LoVo (cell line): ENCODE measurements at places on chromosomes 6 and 20.

DNA sequence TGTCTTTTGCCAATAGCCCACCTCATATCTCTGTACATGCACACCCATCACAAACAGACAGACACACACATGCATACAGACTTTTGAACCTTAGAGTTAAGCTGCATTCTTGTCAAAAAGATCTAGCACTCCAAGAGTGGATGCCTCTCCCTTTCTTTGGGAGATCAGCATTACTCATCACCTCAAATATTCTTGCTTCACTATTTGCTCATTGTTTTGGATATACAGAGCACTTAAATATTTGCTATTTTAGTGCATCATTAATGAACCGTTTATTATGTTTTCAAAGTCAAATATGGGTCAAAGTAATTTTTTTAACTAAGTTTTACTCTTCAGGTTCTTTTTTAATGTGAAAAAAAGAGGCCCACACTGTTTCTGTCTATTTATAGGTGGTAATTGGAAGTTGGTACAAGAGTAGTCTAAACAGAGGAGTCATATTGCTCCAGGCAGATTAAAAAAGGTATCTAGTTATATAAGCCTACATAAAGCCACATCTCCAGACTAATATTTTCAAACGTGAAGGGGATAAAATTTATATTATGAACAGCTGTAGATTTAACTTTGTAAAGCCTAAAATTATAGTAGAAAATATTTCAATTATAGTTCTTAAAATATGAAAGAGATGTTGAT lies 102.6 kb downstream of the FLRT3 start:
- DNase-seq, result no peak

DNA sequence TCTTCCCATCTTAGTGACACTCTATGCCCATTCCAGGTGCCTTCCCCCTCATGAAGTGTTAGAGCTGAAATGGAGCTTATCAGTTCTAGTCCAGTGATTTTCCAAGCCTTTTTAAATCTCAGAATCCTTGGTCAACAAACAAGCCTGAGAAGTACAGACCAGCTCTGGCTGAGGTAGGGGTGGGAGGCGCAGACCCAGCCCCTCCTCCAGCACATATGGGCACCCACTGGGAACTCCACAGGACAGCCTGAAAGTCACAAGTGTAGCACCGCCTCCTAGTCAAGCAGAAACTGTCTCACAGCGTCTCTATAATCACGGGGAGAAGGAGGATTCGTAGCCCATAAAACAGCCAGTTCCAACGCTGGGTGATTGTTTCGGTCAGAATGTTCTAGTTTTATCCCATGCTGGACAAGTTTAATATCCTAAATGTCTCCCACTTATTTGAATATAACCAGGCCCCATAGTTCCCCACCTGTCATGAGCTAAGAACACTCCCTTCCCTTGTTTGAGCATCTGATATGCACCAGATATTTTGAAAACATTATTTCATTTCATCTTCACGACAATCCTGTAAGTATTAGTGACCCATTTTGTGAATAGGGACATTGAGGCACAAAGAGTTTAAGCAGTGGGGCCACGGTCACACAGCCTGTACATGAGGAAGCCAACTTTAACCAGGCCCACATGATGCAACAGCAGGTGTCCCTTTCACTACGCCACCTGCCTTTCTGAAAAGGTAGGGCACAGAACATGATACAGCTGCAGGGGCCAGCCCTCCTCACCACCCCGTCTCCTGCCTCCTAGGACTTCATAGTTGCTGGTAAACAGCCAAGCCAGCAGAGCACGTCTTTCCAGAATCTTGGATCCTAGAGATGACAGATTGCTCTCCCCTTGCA lies 40.1 kb downstream of the TRAF3IP2 start:
- DNase-seq, result no peak

DNA sequence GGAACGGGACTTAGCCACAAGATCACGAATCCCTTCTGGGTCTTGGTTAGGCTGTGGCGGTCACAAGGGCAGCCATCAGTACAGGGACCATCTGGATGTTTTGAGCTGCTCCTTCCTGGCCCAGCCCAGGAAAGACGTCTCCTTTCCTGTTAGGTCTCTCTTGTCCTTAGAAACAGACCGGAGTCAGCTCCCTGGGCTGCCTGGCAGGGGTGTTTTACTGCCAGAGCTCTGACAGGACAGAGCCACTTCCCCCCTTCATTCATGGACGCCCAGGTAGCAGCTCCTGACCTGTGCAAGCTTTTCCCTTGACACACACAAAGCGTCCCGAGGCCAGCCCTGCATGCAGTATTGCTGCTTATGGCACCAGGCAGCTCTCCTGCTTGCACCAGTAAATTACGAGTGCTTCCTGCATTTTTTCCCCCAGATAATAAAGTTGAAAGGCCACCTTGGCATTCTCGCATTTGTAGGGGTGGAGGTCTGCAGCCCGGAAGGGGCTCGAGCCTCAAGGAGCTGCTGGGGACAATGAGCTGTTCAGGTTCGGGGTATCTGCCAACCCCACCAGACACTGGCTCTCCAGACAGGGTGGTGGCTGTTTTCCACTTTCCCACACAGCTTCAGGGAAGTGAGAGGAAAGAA lies 87.4 kb downstream of the NOL4L start:
- DNase-seq, result no peak

DNA sequence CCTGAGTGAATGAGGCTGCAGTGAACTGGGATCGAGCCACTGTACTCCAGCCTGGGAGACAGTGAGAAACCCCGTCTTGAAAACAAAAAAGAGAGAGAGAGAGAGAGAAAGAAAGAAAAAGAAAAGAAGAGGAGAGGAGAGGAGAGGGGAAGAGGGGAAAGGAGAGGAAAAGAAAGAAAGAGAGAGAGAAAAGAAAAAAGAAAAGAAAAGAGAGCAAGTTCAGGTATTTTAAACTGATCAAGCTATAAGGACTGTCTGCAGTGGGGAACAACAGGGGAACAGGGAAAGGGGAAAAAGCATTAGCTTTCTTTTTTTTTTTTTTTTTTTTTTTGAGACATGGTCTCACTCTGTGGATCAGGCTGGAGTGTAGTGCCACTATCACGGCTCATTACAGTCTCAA lies 2.5 kb downstream of the CGA start:
- no peak for DNase-seq

- DNase-seq, result no peak
These were observed 19.7 kb downstream of the NCOA7 start for GRCh38 chr6:125810445-125810844.

GRCh38 chr6:129959358-129959930 lies 58.9 kb upstream of the L3MBTL3 start:
- DNase-seq, result no peak

- no peak for DNase-seq
These were observed 5.1 kb upstream of the MAP1LC3A start for GRCh38 chr20:34553366-34553867.
